ENCODE measurements at places on chromosomes 7 and 10.

GRCh38 chr10:113041841-113042750, 92.0 kb downstream of the TCF7L2 start:
- DNase-seq, result no peak

GRCh38 chr7:139994356-139994755, 68.4 kb downstream of the PARP12 start:
- no peak for DNase-seq

DNA sequence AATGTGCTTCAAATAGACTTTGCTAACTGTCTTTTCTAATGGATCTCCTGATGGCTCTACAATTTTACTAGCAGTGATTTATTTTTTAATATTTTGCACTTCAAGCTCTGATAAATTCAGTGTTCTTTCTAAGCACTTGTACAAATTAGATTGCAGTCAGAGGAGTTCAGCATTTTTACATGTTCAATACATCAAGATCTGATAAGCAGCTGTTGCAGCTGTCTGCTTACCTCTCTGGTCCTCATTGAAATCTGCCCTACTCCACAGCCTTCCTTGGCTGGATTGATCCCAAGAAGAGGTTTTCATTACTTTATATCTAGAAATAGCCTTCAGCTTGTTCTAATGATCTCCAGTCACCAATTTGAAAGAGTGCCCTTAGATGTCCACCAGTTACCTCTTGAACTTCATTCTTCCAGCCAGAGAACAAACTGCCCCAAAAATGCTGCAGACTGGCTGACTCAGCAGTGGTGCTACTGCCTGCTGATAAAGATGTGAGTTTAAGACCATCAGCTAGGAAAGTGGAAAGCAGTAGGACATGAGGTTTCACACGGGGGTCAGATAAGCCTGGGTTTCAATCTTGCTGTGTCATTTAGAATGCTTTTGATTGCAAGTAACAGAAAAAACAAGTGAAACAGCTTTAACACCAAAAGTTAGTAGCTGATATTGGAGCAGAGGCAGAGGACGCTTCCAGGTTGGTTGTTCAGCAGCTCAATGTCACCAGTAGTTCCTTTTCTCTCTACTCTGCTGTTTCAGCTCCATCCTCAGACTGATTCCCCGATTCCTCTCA, 350.9 kb upstream of the NPVF start:
- no peak for DNase-seq

GRCh38 chr7:47408675-47409074, 173.2 kb downstream of the TNS3 start:
- no peak for DNase-seq

DNA sequence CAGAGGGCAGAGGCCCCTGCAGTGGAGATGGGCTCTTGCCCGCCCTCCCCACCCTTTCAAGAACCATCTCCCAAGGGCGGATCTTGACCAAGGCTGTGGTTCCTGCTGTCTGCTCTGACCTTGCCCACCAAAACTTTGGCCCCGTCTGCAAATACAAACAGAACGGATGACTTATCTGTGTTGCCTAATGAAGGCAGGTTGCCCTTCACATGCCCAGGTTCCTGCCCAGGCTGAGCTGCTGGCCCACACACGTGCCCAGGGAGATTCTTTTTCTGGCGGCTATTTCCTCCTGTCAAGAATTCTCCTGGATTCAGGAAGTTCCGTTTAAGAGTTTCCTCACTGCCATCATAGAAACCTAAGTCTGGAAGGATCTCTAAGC, 78.3 kb downstream of the PROSER2 start:
- DNase-seq, result no peak

DNA sequence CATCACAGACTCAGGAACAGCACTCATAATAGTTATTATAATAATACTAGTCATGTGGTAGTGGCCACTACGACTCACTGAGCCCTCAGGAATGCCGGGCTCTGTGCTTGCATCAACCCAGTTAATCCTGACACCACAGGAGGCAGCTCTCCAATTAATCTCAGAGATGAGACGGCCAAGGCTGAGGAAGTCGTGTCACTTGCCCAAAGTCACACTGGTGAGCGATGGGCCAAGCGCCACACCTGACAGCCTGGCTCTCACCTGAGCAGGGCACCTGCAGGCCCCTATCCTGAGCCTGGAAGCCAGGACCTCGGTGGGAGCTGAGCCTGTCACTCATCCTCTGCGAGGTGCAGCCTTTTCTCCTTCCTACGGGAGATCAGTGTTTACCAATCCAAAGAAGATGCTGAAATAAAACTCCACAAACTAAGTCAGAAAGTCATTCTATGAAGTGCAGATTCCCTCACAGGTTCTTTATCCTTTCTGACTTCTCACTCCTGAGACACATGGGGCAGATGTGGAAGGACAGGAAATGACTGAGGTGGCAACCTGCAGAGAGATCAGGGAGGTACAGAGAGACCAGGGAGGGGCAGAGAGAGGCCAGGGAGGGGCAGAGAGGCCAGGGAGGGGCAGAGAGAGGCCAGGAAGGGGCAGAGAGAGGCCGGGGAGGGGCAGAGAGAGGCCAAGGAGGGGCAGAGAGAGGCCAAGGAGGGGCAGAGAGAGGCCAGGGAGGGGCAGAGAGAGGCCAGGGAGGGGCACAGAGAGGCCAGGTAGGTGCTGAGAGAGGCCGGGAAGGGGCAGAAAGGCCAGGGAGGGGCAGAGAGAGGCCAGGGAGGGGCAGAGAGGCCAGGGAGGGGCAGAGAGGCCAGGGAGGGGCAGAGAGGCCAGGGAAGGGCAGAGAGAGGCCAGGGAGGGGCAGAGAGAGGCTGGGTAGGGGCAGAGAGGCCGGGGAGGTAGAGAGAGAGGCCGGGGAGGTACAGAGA, 38.5 kb downstream of the VIPR2 start:
- DNase-seq, result no peak

DNA sequence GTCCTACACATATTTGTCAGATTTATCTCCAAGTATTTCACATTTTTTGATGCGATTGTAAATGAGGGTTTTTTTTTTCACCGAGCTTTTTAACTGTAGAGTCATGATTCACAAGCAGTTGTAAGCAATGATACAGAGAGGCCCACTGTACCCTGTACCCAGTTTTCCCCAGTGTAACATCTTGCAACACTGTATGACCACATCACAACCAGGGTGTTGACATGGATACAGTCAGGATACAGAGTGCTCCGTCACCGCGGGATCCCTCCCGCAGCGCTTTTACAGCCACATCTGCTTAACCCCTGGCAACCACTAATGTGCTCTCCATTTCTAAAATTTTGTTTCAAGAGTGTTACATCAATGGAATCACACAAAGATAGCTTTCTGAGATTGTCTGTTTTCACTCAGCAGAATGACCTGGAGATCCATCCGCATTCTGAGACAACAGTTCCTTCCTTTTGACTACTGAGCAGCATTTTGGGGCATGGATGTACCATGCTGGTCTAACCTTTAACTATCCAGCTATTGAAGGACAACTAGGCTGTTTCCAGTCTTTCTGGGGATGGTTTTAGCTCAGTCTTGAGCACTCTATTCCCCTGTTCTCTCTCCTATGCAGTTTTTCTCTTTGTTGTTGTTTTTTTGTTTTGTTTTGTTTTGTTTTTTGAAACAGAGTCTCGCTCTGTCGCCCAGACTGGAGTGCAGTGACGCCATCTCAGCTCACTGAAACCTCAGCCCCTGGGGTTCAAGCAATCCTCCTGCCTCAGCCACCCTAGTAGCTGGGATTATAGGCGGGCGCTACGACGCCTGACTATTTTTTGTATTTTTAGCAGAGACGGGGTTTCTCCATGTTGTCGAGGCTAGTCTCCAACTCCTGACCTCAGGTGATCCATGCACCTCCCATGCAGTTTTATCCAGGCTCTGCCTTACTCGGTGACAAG, 25.9 kb downstream of the GPRIN2 start:
- DNase-seq, result no peak

DNA sequence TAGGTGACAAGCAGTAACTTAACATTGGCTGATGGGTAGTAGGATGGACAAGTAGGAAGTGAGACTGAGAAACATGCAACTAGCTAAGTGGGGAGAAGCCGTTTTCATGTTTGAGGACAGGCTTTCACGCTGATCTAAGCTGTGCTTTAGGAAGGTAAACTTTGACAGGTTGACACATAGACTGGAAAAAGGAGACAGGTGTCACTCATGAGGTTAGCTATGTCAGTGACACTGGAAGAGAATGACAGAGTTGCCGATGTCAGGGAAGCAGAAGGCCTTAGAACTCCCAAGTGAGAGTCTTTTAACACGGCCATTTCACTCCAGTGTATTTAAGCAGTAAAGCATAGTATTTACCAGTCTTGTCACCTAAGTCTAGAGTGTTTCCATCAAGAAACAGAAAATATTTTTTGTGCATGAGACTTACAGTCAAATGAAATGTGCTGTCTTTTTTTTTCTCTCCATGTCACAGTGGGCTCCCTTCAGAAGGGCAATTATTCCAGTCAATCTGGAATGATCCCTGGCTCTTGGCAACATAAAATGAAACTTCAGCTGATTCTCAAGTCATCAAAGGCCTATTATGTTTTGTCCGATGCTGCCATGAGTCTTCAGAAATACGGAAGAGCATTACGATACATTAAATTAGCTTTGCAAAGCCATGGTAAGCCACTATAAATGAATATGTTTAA, 20.6 kb downstream of the EDRF1 start:
- no peak for DNase-seq

DNA sequence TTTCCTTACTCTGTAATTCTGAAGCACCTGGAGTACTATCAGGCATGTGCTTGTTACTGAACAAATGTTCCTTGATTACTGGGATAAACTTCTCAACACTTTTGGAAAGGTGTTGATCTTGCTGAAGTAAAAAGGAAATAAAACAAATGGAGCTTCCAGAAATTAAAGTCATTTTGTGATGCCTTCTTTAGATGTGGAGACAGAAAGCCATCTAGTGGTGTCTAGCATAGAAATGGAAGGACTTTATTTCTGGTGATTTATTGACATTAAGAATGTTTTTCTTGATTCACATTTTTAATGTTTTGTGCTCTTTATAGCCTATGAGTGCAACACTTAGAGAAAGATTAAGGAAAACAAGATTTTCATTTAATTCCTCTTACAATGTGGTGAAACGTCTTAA, 1.4 kb downstream of the SFR1 start:
- DNase-seq, result peak; percentile 21

- no peak for DNase-seq
Observed at GRCh38 chr10:44391981-44392380, 7.1 kb upstream of the CXCL12 start.

GRCh38 chr7:98078197-98078870, 28.3 kb upstream of the LMTK2 start:
- no peak for DNase-seq

- no peak for DNase-seq
Observed at GRCh38 chr7:82542665-82543064, 99.1 kb upstream of the CACNA2D1 start.

- no peak for DNase-seq
Observed at GRCh38 chr7:142542105-142542504, 207.2 kb upstream of the PRSS1 start.

DNA sequence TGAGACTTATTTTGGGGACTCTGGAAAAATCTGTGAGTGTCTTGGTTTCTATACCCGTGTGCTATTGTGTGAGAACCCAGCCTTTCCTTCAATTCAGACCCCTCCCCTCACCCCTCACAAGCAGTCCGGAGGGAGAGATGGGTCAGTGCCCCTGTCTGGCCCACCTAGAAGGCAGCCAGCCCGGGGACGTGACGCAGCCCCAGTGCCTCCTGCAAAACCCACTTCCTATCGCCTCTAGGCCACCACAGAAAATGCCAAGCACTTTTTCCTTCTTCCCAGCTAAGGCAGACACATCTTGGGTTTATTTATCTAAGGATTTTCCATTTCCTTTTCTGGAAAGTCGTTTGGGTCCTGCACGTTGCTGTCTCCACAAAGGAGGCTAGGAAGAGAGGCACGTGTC, 11.6 kb upstream of the AQP1 start:
- no peak for DNase-seq

- DNase-seq, result no peak
Observed at GRCh38 chr7:45514944-45515343, 59.2 kb upstream of the ADCY1 start.

GRCh38 chr7:18165166-18165565, 137.5 kb upstream of the PRPS1L1 start:
- no peak for DNase-seq
